Metanephros (tissue), 2 donors: ENCODE measurements at places on chromosomes 13 and 19. TPM values are rescaled to one million over a fixed set of nuclear protein-coding genes. Genes with fewer than 3 reads are reported as not detected.

LYPD3 gene
- 0.70 TPM for total RNA-seq

S1PR2 gene
- 13.9 TPM for total RNA-seq

HTR2A gene
- total RNA-seq: 0.47 TPM

GARIN5A gene
- total RNA-seq: 4.4 TPM

TMPRSS9 gene
- 0.23 TPM for total RNA-seq

ERCC2 gene
- 20.7 TPM for total RNA-seq

SLAIN1 gene
- 14.8 TPM for total RNA-seq

CXCL17 gene
- 0.23 TPM for total RNA-seq
